GM06990 (cell line): ENCODE measurements at places on chromosomes 12 and 14.
A peak's percentile ranks its signal among the peaks of the same experiment; 100 is the strongest.

- DNase-seq, result no peak
Observed at GRCh38 chr12:59429766-59430165, 166.1 kb upstream of the SLC16A7 start.

GRCh38 chr12:117498880-117499279 is 137.5 kb upstream of the NOS1 start:
- DNase-seq, result no peak

DNA sequence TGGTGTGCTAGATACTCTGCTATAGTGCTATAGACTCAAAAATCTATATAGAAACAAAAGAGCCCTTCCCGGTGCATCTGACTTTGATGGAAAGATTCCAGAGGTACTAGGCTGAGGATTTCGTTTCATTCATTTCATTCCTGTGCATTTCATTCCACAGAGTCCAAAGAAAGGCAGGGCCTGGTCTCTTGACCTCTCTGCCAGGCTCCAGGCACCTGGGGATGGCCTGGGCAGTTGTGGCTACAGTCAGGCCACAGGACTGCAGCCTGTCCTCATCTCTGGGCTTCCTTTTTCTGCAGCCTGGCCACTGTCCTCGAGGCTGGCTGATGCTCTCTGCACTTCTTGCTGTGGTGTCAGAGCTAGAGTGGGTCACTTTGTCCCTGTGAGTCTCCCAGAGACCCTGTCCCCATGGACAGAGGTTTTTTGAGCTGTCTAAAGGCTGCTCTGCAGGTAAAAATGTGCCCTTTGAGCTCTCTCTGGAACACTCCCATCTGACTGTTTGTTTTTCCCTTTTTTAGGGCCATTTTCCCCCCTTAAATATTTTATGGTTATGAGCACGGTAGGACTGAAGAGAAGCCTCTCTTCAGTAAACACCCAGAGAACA is 3.2 kb upstream of the VDR start:
- DNase-seq, result no peak

DNA sequence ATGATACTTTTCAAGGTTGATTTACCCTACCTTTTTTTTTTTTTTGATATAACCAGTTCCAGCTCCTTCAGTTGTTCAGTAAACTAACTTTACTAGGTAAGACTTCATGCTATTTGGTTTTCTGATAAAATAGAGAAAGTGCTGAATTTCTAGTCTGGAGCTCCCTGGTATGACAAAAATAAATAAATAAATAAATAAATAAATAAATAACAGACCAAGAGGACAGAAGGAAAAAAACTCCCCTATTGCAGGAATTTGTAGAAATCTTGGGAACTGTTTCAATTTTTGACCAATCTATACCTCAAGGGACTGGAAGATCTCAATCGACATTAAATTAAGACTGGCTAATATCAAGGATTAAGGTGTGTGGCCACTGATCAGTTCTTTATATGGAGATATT is 230.7 kb upstream of the PDZRN4 start:
- DNase-seq, result no peak

GRCh38 chr12:73220951-73221350 is 948.8 kb downstream of the TRHDE start:
- no peak for DNase-seq

GRCh38 chr14:22993517-22993916 is 11.2 kb upstream of the AJUBA start:
- DNase-seq, result no peak

DNA sequence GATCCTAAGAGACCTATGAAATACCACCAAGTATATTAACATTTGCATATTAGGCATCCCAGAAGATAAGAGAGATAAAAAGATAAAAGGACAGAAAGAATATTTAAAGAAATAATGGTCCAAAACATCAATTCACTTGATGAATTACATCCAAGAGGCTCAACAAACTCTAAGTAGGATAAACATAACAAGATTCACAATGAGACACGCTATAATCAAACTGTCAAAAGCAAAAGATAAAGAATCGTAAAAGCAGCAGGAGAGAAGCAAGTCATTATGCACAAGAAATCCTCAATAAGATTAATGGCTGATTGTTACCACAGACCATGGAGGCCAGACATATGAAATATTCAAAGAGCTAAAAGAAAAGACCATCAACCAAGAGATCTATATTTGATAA is 79.6 kb downstream of the PLCZ1 start:
- DNase-seq, result no peak

GRCh38 chr14:84527706-84528105 is 1002.2 kb upstream of the FLRT2 start:
- no peak for DNase-seq

GRCh38 chr12:93908846-93909567 is 231.8 kb downstream of the CRADD start:
- no peak for DNase-seq

- DNase-seq, result no peak
Observed at GRCh38 chr12:14846876-14847580, 3.7 kb upstream of the ART4 start.

DNA sequence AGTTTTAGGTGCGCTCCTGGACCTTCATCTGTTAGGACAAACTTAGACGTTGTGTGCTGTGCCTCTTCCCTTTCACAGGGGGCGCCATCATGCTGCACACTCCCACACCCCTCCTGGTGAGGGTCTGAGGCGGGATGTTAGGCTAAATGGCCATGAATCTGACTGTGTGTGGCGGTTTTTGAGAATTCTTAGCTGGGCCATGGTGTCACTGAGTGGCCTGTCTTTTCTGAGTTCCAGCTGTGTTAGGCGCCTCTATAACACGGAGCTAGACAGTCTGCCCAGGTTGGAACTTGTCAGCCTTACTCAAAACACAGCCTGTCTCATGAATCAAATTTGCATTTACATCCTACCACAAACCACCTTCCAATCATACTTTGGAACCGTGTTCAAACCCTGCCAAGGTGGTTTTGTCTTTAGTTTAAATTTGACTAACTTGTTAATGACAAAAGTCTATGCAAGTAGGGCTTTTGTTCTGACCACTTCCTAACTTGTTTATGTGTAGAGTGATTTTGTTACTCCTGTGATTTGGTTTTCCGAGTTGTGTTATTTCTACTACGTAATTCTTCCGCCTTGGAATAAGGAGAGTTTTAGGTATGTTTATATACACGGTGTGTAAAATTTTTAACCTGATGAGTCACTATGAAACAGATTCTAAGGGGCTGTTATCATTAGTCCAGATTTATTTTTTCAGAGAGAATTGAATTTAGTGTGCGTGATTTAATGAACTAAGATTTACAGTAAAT is 19.6 kb downstream of the ACVR1B start:
- peak; percentile 80 for DNase-seq

- no peak for DNase-seq
Observed at GRCh38 chr12:76942267-76942666, 63.4 kb upstream of the CSRP2 start.

GRCh38 chr14:76541594-76542219 is 165.8 kb downstream of the ESRRB start:
- no peak for DNase-seq

DNA sequence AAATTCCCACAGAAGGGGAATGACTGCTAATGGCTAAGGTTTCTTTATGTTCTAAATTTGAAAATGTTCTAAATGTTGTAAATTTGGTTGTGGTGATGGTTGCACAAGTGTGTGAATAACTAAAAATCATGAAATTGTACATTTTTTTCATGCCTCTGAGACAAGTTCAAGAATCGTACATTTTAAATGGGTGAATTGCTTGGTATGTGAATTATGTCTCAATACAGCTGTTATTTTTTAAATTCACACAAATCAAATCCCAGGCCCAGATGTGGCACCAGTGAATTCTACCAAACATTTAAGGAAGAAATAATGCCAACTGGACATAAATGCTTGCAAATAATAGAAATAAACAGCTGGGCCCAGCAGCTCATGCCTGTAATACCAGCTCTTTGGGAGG is 28.6 kb upstream of the RND1 start:
- no peak for DNase-seq

- DNase-seq, result peak; percentile 74
Observed at GRCh38 chr12:70365648-70366518, at the start of gene KCNMB4. TSS of gene KCNMB4 (plus strand) at chr12:70366290. CDS start at chr12:70366735, 445 bp downstream.

DNA sequence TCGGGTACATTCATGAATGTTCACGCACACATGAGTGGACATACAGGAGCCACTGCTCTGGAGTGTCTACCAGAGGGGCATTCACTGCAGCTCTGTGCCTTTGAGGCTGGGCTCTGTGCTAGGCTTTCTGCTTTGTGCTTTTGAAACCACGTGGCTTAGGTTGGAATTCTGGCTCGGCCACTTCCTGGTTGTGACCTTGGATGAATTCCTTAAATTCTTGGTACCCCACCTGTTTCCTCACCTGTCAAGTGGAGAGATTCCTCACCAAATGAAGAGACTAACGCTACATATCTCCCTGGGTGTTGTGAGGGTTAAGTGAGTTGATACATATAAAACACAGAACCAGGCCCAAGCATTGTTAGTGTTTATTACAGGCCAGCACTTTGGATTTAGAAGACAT is 842.8 kb downstream of the VRK1 start:
- no peak for DNase-seq

DNA sequence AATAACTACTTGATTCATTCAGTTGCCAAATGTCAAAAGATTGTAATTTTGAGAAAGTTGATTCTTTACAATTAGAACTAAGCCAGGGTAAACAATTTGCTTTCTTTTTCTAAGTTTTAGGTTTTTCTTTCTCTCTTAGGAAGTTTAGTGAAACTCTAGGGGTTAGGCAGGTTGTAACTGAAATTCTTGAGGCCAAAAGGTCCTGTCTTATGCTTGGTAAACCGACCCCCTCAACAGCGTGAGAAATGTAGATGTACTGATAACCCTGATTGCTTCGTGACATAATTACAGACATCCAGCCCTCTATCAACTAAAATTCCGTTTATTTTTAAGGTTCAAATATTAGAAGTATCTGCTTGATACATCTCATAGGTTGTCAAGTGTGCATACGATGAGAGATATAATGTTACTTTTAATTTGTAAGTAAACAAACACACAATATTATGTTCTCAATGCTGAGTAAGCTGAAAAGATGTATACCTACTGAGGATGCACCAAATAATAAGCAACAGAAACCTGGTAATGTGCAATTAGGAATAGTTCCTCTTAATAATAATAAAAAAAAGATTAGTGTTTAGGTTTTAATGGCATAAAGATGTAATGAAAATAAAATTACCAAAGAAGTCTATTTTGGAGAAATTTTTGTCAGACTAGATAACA is 7.2 kb downstream of the FUT8 start:
- DNase-seq, result no peak

GRCh38 chr12:16238661-16239060 is 38.8 kb downstream of the SLC15A5 start:
- DNase-seq, result peak; percentile 0

DNA sequence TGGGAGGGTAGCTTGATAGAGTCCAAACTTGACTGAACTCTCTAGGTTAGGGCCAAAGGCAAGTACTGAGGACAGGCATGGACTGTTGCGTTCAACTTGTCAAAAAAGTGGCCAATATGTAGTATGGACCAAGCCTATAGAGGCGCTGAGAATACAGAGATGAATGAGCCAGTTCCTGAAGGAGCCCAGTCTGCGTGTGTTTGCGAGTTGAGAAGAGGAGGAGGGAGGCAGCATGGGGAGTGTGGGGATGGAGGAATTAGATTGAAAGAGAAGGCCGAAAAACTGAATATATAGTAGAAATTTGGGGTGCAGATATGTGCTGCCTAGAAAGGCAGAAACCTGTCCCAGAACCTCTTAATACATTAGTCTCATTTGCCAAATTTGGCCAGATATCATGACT is 412.4 kb downstream of the PCNX1 start:
- no peak for DNase-seq

DNA sequence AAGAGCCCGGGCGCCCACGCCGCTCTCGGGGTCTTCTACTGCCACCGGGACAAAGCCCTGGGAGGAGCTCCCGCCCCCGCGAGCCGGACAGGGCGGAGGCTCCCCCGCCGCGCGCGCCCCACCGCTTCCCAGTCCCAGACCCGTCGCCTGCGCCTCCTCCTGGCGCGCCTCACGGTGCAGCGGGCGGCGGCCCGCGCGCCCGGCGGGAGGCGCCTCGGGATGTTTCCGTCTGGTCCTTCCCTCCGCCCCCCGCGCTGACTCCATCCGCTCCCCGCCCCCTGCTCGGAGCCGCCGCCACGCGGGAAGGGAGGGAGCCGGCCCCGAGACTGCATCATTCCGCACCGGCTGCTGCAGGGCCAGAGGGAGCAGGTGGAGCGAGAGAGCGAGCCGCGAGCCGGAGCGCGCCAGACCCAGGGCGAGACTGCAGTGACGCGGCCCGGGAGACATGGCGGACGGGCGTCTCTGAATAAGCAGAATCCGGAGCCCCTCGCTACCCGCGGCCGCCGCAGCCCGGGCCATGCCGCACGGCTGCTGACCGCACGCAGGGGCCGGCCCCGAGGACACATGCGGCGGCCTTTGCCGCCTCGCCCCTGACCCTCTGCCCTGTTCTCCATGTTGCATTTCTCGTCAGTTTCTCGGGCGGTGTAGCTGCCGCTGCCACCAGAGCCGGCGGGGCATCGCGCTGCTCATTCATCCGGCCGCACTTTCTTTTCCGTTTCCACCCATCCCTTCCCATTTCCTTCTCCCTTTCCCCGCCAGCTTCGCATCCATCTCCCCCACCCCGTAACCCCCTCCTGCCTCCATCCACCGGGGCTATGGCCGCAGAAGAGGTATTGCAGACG is at the start of gene BICD1:
Gene BICD1 (plus strand): TSS at position 331 of the 842 bp plus-strand sequence. CDS start 485 bp downstream, at position 816.
- peak; percentile 89 for DNase-seq

DNA sequence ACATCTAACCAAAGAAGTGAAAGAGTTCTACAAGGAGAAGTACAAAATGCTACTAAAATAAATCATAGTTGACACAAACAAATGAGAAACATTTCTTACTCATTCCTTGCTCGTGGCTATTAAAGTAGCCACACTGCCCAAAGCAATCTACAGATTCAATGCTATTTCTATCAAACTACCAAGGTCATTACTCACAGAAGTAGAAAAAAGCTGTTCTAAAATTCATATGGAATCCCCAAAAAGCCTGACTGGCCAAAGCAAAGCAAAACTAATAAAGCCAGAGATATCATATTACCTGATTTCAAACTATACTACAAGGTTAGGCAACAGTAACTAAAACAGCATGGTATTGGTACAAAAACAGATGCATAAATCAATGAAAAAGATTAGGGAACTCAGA is 305.6 kb downstream of the RPAP3 start:
- no peak for DNase-seq

GRCh38 chr12:105876396-105876927 is 262.3 kb downstream of the NUAK1 start:
- no peak for DNase-seq

- DNase-seq, result no peak
Observed at GRCh38 chr12:96698965-96699364, 208.1 kb upstream of the NEDD1 start.

- no peak for DNase-seq
Observed at GRCh38 chr12:110065540-110065939, 17.2 kb upstream of the C12orf76 start.

- no peak for DNase-seq
Observed at GRCh38 chr14:37232907-37233481, 35.3 kb downstream of the MIPOL1 start.

- DNase-seq, result no peak
Observed at GRCh38 chr12:3565985-3566384, 75.0 kb downstream of the PRMT8 start.

- DNase-seq, result no peak
Observed at GRCh38 chr12:79920421-79921238, 14.3 kb downstream of the PPP1R12A start.

GRCh38 chr12:51533799-51534198 is 57.2 kb upstream of the SCN8A start:
- no peak for DNase-seq
